ELR (cell line): ENCODE measurements at places on chromosomes 3 and 15.

- no peak for DNase-seq
These were observed 2.2 kb downstream of the XXYLT1 start for GRCh38 chr3:195268576-195269309.

DNA sequence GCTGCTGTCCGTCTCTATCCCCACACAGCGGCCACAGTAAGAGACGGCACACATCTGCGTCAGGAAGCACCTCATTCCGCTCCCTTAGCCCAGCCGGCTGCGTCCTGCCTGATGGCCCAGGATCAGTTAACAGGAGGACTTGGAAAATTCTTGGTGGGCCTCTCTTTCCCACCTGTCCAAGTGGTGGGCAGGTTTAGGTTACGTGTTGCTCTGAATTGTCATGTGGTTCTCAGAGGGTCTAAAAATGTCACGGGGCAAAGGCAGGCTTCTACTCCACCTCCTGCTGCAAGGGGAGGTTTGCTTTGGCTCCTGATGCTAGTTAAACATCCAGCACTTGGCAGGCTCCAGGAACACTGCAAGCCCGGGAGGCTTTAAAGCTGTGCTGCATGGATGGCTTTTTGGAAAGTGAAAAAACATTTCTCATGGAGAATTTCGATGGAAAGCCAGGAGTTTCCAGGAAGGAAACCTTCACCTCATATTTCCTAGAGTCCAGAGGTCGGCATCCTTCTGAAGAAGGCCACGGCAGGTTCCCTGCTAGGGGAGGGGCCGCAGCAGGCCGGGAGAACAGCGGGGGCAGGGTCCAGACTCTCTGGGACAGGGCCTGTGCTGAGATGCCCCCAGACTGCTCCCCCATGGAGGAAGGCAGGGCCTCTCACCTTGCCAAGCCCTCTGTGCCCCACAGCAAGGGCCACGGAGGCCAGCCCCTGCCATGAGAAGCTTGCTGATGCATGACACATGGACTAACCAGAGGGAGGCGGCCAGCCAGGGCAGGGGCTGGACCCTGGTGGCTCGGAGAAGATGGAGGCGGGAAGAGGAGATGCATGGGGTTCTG lies 10.8 kb downstream of the CTSH start:
- no peak for DNase-seq

- DNase-seq, result peak; percentile 34
These were observed 27.2 kb downstream of the WNT7A start for GRCh38 chr3:13852638-13853009.

DNA sequence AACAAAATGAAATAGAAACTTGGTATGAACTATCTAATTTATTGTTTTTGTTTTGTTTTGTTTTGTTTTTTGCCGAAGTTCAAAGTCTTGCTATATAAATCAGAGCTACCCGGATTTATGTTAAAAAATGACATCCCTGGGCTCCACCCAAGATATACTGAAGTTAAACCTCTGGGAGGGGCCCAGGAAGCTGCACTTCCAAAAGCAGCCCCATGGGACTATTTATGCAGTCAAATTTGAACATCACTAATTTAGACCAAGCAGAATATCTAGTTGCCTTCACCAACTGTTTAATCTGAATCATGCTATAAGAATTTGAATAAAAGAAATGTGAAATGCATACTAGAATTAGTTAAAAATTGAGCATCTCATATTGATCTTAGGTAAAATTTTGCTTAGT lies 32.2 kb downstream of the PEX5L start:
- DNase-seq, result no peak

- DNase-seq, result peak; percentile 99
These were observed 23.2 kb downstream of the SHC4 start for GRCh38 chr15:48940508-48940907.

GRCh38 chr15:65209701-65210643 lies 1.3 kb downstream of the CILP start:
- DNase-seq, result no peak

DNA sequence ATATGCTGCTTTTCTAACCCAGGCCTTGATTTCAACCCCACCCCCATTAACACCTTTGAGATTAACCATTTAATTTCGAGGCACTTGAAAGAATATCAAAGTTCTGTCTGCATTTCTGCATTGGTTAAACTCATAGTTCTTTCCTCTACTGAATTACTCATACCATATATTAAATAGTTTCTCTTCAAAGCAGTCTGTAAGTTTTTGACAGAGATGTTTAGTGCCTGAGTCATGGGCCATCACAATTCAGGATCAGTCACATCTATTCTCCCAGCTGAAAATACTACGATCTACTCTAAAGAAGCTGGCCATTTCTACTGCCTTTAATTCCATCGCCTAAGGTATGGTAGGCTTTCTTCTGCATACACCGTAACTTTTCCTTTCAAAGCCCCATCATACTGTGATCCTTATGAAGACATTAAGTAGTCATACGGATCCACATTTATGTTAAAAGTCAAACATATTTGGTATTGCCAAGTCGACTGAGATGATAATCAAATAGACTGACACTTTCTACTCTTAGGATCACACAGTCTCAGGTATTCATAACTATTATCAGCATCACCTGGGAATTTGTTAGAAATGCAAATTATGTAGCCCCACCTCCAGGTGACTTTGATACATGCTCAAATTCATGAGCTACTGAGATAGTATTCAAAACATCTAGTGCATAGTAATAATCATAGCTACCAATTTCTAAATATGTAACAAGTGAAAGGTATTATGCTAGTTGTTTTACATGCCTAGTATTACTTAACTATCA lies 489.4 kb upstream of the IL12A start:
- DNase-seq, result peak; percentile 83

DNA sequence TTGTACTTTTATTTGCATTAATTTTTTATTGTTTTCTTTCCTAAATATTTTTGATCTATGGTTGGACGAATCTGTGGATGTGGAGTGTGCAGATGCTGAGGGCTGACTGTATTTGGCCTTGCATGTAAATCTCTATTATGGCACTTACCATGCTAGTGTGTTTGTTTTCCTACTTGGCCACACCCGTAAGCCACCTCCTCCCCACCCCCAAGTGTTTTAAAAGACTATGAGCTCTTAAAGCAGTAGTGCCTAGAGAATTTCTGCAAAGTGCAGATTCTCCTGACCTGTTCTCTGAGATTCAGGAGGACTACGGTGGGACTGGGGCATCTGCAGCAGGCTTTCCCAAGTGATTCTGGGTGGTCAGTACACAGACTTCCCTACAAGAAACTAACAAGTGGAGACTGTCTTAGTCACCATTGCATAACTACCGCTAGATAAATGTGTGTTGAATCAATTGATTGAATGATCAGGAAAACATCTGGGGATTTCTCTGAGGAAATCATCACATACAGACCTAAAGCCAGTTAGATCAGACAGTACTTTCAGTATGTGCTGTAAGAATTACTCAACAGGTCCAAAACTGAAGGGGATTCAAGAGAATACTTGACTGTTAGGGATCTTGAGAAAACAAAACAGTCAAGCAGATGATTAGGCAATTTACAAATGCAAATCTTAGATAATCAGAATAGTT lies 6.2 kb upstream of the TIPARP start:
- DNase-seq, result peak; percentile 74

GRCh38 chr15:60660290-60661051 lies 181.5 kb upstream of the ICE2 start:
- peak; percentile 13 for DNase-seq

GRCh38 chr3:128094295-128095151 lies 29.1 kb downstream of the RUVBL1 start:
- DNase-seq, result peak; percentile 75

GRCh38 chr3:140276703-140277102 lies 341.7 kb downstream of the CLSTN2 start:
- peak; percentile 7 for DNase-seq

DNA sequence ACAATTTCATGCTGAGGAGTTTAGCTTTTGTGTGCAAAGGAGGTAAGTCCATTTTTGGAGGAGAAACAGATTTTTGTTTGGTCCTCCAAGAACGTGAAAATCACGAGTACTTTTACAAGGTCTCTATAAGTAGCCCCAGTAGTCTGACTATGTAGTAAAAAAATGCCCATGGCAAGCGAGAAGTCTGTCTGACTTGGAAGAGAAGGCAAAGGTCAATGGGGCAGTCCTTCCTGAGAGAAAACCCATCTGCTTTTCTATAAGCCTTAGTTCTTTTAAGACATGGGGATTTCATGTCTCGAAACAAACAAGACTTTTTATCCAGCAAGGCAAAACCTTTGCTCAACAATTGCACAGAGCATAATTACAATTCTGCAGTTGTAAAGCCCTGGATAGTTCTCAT lies 183.2 kb downstream of the GAP43 start:
- DNase-seq, result peak; percentile 45

DNA sequence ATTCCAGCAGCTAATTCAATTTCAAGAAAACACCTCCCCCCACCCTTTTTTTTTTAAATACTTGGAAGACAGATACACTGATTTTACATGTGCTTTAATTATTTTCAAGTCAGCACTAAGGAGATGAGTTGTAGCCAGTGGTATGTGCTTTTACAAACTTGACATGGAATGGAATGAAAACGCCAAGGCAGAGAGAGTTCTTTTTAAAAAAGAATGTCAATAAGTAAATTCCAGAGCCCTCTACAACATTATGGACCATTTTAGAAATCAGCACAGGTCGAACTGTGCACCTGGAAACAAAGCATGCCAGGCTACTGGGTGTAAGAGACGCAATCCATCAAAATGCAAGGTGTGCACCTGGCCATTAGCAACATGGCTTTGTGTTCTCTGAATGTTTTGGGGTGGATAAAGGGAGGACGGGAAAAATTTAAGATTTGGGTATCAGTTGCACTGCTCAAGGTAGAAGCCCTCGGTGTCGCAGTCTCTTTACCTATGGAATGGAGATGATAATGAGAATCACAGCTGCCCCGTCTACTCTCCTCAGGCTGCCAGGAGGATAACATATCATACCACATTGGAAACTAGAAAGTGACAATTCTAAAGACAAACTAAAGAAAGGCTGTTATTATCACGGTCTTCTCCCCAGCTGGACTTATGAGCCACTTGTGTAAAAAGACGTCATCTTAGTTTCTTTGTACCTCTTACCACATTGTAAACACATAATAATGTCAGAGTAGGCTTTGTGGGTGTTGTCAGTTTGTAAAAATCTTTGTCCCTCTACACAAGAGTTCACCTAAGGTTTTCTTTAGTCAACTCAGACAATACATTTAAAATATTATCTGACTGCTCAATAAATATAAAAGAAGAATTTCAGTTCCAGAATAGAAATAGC lies 107.4 kb upstream of the PRICKLE2 start:
- no peak for DNase-seq

GRCh38 chr3:100653604-100654294 lies 44.3 kb downstream of the ADGRG7 start:
- no peak for DNase-seq

DNA sequence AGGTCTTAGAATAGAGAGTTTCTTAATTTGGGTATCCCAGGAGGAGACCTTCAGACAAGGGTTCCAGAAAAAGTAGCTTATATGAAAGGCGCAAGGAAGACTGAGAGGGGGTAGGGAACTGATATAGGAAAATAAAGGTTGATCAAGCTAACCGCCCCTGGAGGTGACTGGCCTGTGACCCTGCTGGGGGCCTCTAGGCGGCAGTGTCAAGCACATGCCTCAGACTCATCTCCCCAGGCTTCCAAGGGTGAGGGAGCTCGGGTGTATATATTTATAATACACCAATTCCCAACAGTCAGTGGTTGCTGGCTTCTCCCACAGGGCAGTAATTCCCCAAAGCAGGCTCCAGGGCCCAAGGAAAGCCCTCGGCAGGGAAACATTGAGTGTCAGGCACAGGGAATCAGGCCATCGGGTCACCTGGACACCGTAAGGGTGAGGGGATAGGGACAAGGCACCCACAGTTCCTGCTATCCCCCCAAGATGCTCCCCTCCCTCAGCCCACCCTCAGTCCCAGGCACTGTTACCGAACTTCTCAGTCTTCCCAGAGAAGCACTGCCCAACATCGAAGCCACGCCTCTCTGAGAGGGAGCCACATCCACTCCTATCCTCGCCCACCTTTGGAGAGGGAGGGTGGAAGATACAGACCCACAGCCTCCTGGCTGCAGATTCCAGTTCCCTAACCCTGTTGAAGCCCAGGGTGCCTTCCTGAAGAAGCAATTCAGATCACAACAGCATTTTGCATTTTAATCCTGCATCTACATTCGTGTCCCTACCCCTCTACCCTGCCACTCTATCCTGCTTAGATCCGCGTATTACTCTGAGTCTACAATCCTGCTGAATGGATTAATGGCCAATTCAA lies 19.5 kb upstream of the CAV3 start:
- peak; percentile 43 for DNase-seq

DNA sequence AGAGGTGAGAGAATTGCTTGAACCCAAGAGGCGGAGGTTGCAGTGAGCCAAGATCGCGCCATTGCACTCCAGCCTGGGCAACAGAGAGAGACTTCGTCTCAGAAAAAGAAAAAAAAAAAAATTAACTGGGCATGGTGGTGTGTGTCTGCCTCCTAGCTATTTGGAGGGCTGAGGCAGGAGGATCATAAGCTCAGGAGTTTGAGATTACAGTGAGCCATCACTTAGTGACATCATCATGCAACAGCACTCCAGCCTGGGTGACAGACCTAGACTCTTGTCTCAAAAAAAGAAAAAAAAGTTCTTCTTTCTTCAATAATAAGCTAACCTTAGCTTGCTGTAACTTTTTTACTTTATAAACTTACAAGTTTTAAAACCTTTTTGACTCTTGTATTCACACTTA lies 99.8 kb downstream of the SLMAP start:
- DNase-seq, result peak; percentile 18

DNA sequence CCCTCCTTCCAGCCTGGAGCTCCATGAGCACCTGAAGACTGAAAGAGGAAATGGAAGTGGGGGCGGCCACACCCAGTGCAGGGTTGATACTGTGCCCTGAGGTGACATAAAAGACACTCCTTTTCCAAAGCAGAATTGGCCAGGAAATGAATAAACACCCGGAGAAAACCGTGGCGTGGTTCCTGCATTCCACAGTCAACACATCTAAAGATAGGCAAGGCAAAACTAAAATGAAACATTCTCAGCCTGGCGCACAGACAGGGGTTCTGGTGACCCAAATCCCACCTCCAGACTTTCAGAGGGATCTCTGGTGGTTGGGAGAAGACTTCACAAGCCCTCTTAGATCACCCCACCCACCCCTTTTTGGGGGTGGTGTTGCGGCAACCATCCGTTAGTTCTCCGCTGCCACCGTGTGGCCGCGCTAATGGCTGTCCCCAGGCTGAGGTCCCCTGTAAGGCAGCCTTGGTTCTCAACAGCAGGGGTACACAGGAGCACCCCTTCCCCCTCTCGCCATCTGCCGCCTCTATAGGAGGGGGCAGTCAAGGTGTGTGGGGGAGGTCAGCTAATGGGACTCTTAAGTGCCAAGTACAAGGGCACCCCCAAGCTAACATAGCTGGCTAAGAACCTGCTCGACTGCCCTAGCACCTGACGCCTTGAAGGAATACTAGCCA lies 2.5 kb upstream of the MST1R start:
- DNase-seq, result peak; percentile 66

DNA sequence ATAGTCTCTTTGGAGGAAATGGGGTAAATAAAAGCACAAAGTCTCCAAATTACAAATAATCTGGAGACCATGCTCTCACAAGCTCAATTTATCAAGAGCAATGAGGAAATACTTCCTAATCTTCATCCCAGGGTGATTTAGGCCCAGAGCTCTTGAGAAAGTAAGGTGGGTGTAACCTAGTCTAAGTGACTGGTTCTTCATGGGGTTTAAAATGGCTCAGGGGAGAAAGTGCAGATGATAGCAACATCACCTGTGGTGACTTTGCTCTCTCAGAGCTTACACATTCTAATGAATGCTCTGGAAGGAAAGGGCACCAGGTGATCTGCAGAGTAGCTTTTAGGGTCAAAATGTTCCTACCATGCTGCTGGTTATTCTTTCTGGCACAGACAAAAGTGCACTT lies 118.4 kb upstream of the TP63 start:
- DNase-seq, result no peak
